ENCODE measurements at places on chromosomes 11 and 22.

GRCh38 chr11:122711362-122711761 is 55.8 kb downstream of the UBASH3B start:
- no peak for DNase-seq

DNA sequence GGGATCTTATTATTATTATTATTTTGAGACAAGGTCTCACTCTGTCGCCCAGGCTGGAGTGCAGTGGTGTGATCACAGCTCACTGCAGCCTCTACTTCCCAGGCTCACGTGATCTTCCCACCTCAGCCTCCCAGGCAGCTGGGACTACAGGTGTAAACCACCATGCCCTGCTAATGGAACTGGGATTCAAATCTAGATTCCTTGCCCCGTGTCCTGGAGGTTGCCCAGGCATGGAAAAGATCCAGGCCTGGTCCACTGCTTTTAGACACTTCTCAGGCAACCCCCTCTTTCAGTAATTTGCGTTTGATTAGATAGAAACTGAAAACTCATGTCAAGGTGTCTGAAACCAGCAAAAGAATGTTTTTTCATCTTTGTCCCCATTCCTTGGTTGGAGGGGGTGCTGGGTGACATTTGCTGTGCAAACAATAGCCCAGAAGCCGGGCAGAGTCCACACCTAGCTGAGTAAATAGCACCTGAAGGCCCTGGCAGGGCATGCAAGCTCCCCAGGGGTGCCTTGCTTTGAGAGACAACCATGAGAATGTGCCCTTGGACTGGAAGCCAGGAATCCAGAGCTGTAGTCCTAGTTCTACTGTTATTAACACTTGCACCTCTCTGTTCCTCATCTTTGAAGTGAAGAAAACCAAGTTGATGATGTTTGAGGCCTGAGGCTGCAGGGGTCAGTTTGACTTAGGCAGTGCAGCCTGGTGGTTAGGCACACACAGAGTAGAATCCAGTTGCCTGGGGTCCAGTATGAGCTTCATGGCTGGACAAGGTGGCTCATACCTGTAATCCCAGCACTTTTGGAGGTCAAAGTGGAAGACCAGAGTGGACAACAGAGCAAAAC is 19.1 kb upstream of the XBP1 start:
- no peak for DNase-seq

DNA sequence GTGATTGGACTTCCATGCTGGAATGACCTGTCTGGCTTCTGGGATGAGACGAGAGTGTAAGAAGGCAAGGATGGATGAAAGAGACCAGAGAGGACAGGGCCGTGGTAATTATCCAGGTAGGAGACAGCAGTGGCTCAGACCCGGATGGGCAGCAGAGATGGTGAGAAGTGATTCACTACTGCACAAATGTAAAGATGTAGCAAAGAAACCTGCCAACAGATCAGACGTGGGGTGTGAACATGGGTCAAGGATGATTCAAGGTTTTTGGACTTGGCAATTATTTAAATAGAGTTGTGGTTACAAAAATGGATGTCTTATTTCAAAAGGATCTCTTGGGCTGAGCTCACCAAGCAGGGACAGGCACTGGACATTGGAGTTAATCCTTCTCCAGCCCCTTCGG is 32.7 kb downstream of the RIBC2 start:
- no peak for DNase-seq

DNA sequence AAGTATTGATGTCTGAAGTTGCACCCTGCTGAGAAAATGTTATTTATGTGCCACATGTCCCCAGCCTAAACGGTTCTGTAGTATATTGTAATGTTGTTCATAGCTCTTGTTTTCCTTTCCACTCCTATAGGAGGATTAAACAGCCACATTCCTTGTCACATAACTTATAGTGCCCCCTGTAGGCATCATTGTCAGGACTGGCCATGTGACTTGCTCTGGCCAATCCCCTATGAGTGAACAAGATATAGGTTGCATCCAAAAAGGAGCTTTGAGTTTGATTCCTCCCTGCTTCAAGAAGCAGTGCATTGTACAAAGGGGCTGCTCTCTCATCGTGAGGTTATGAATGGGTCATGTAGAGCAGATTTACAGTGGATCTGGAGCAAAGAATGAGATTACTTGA is 717.6 kb upstream of the ANO5 start:
- no peak for DNase-seq

- DNase-seq = no peak
These were observed 88.5 kb downstream of the MYEOV start for GRCh38 chr11:69382131-69383128.

- DNase-seq = no peak
These were observed 1.1 kb upstream of the PRG2 start for GRCh38 chr11:57391539-57391938.

DNA sequence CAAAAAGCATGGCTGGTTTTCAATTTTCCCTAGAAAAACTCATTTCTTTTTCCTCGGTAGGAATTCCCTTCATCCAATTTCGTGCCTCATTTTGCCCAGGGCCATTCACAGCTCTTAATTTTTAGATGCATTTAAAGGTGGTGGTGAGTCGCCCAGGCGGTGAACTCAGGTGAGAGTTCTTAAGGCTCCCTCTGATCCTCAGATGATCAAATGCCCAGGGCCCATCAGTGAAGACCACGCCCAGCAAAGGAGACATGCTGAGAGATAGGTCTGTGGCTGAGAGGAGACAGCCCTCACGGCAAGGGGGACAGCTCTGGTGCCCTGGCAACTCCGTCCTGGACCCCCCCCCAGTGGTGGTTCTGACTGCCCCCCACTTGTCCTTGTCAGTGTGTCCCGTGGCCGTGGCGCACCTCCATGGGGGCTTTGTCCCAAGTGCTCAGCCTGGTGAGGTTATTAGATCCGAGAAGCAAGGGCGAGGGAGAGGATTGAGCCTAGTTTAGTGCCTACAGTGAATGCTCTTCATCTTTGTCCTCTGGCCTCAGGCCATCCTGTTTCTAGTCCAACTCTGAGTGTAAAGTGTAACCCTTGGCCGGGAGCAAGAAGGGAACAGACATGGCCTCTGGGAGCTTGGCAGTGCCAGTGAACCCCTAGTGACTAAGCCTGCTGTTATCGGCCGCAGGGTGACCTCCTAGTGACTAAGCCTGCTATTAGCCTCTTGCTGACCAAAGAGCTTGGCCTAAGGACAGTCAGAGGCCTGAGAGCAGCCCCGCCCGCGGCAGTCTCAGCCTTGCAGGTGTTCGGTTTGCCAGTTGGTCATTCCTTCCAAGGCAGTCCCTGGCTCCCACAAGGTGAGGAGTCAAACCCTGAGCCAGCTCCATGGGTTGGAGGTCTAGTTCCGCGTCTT is 83.5 kb downstream of the CTTN start:
- no peak for DNase-seq

GRCh38 chr11:72781313-72782080 is 12.3 kb downstream of the STARD10 start:
- peak; percentile 47 for DNase-seq

GRCh38 chr22:49753961-49754695 is 73.5 kb downstream of the BRD1 start:
- no peak for DNase-seq
